ENCODE measurements at places on chromosomes 4 and X.

DNA sequence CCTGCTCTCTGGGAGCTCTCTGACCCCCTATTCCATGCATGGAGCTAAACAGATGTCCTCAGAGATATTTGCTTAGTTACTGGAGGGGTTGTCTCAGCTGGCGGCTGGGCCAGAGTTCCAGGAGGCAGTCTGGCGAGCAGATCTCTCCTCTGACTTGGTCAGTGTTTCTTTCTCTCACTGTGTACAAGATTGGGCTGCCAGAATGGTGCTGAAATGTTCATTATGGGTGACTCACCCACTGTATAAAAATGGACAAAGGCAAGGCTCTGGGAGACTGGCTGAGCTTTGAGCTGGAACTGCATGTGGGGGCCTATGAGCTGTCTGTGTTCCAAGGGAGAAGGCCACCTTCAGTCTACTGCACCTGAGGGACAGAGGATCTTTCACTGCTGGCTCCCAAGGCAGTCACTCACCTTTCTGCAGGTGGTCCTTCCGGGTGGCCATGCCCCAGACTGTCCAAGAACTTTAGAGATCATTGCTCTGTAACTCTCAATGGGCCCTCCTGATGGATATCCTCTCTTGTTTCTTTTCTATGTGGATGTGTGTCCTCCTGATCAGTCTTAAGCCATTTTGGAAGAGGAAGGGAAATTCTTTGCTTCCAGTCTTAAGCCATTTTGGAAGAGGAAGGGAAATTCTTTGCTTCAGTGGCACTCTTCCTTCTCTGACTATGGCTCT is 88.2 kb downstream of the CFAP299 start:
- no peak for DNase-seq

GRCh38 chrX:104255465-104255864 is 732 bp upstream of the ESX1 start:
- DNase-seq = no peak

DNA sequence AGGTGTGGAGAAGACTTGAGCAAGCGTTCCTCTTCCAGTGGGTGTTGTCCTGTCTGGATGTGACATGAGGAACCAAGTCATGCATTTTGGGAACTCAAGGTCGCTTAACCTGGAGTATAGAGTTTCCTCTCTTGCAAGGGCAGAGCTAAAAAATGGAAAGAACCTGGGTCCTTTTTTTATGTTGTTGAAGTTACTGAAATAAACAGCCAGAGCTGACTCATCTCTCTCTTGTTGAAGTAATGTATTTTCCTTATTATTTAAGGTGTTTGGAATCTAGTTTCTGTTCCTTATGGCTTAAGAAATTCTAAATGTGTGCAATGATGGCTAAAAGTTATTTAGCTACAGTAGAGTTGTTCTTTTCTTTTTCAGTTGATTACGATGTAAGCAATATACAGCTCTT is 314.5 kb downstream of the CAMK2D start:
- no peak for DNase-seq

GRCh38 chr4:148800940-148801339 is 358.7 kb upstream of the NR3C2 start:
- no peak for DNase-seq

GRCh38 chr4:38581426-38582106 is 82.4 kb upstream of the KLF3 start:
- DNase-seq = no peak

DNA sequence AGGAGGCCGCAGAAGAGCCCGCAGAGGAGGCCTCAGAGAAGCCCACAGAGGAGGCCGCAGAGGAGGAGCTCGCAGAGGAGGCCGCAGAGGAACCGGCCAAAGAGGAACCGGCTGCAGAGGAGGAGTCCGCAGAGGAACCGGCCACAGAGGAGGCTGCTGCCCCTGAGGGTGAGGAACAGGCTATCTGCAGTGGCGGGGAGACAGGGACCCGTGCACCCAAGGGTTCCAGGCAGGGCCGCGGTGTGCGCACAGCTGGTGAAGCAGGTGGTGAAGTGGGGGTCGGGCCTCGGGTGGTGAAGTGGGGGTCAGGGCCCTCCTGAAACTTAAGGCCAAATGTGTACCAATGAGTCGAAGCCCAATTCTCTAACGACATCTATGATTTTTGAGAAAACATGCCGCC is 1.1 kb downstream of the CT47C1 start:
- no peak for DNase-seq

DNA sequence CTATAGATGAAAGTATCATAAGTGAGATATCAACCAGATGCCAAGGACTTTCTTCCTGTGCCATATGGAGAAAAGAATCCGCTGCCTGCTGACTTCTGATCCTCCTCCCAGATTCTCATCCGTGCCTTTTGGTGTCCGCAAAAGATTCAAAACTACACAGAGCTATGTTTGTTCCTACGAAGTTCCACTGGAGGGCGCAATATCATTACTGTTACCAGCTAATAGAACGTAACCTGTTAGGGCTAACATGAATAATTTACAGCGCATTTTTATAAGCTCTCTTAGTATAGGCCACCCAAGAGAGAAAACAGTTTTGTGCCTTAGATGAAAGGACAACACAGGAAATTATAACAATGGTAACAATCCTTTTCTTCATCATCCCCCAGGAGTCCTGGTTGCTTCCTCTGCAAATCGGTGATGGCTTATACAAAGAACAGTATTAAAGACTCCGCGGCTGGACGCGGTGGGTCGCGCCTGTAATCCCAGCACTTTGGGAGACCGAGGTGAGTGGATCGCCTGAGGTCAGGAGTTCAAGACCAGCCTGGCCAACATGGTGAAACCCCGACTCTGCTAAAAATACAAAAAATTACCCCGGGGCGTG is 22.8 kb upstream of the CENPVL3 start:
- no peak for DNase-seq

DNA sequence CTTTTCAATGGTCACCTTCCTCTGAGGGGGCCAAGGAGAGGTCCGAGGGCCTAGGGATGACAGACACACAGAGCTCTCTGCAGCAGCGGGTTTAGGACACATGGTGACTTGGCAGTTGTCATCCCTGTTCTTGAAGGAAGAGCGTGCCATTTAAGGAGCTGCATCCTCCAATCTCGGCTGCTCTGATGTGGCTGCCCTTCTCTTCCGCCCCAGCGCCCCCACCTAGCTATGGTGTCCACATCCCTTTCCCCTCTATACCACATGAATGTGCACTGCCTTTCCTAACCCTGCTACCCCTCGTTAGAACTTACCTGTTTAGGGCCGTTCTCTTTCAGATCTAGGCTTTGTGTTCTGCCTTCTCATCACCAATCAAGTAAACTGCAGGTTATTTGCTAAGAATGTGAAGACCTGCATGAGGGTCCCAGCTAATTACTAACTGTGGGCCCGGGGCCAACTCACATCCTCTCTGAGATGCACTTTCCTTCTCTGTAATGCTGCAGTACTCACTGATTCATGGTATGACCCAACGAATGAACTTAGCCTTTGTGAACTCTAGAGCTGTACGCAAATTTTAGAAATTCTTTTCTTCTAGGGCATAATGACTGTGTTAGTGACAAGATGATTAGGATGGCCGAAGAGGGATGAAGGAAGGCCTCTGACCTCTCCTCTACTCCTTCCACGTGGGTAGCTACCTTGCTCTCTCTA is 38.2 kb downstream of the CHST7 start:
- DNase-seq = peak; percentile 53

- DNase-seq = no peak
Measured at GRCh38 chrX:119105826-119106225, 21.8 kb downstream of the KIAA1210 start.

DNA sequence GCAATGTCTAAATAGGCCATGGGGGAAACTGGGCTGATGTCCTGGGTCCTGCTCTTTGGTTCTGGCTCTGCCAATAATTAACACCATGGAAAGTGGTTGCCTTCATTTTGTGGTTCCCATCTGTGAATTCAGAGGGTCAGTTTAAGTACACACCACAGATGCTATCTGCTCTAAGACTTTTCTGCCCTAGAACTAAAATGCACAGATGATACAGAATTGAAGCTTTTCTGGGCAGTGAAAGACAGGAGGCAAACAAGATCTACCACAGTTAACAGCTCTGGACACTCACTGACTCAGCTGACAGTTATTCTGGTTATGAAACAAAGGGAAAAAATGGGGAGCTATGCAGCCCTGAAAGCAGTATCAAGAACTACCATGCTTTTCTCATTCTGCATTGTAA is 37.3 kb downstream of the APBB2 start:
- DNase-seq = no peak

DNA sequence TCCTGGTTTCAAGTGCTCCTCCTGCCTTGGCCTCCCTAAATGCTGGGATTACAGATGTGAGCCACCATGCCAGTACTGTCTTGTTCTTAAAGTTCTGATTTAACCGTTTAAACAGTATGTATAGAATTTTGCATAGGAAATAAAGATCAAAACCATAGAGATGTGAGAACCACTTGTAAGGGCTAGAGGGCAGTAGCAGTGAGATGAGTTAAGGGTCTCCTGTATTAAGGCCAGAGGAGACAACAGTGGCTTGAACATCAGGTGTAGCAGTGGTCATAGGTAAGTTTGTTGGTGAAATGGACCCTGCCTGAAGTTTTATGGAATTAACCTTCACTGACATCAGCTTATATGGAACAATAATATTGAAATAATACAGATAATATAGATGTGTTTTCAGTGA is 155.7 kb downstream of the SLC4A4 start:
- no peak for DNase-seq

- DNase-seq = no peak
Measured at GRCh38 chr4:7795983-7796382, 143.7 kb downstream of the AFAP1 start.

GRCh38 chrX:112678831-112679230 is 907 bp downstream of the LHFPL1 start:
- no peak for DNase-seq

DNA sequence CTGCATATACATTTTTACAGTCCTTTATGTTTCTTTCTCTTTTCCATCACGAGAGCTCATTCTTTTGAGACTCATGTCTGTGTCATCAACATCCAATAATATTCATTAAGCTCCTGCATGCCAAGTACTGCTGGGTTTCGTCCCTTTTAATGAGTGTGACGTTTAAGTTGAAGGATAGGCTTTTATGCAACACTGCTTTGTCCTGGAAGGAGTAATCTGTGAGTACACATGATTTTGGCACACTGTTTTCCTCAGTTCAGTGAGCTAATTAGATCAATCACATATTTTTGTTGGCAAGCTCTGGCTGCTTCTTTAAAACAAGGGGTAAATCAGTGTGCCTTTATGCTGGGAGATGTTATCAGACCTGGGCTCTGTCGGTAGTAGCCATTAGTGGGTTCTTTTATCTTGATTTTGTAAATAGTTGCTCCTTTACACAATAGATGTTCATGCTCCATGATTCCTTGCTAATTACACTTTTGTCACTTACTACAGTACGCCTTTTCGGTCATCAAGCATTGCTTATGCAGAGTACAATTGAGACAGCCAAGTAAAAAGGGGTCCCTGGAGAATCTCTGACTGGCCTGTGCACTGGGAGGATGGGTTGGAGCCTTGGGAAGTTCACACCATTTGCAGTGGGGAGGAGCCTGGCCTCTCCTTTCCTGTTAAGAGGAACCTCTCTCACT is 132.6 kb downstream of the FHIP1A start:
- no peak for DNase-seq

DNA sequence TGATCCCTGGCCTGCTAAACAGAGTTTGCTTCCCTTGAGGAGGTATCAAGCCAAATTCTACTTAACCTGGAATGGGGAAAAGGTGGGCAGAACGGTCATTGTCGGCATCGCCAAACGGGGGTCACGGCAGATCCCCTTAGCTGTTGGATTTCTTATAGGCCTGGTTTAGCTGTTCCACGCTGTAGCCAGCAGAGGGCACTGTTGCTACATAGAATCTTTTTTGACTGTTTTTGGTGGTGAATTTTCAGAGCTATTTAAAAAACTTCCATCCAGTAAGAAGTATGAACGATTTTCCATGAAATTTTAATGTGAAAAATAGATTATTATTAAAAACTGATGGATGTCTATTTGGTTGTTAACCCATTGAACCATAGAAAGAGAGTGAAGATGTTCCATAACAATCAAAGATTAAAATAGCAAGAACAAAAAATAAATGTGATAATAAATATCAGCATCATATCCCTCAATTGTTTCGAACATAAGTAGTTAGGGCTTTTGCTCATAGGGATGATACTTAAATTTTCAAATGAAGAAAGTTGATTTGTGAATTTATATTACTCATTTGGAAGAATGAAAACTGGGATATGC is 56.6 kb downstream of the LINC00632 start:
- peak; percentile 45 for DNase-seq

DNA sequence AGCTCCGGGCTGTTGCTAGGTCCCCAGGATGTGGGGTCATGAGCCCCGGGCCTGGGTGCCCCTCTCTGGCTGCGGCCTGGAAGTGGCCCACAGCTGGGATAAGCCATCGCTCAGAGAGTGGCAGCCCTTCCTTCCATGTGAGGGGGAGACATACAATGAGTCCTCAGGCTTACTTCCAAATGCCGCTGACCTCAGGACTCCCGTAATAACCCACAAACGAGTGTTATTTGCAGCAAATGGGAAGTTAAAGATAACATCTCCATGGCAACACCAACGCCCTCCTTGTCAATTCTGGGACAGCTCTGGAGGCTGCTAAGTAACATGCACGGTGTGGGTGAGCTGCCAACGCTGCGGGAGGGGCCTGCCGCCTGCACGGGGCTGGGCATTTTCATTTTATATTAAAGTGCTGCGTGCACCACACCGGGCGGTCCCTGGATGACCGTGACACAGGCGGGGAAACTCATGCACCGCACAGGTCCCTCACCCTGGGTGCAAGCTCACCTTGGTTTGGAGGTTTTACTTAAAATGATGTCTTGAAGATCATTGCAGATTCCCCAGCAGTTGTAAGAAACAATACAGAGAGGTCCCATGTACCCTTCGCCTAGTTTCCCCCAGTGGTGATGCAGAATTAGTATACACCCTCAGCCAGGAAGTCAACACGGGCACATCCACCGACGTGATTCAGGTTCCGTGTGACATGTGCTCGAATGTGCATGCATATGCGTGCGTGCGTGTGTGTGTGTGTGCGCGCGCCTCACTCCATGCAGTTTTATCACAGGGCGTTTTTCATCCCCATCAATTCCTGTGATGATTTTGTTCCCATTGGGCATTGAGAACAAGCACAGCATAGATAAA is 79.4 kb downstream of the ABLIM2 start:
- no peak for DNase-seq

DNA sequence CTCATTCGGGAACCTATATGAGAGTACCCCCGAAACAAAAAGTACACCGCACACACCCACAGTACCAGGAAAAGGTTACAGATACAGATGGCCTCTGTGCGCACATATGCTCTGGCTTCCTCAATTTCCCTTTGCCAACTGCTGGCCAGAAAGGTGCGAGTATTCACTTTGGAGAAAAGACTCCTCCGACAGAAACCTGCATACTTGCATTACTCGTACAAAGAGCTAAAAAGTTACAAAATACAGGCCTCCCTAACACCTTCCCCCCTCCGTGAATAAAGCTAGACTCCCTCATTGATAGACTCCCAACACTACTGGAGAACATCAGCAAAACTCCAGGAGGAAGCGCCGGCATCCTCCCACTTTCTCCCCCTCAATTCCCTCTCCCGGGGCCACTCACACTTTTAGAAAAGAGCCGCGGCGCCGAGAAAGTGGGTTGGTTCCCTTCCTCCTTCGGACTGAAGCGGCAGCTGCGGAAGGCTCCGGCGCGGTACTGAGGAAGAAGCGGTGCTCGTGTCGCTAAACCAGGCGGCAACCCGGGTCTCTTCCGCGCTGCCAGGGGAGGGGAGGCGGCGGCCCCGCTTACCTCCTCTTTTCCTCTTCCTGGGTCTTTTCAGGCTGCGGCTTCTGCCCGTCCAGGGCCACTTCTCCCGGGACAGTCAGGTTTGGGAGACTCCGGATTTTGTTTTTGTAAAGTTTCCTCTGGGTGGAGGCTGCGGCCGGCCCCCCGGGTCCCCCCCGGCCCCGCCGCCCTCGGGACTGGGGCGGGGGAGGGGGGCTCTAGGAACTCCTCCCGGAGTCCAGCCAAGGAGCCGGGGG is 1.1 kb downstream of the FBXW7 start:
- DNase-seq = peak; percentile 67

All from activated CD4-positive, alpha-beta memory T cell treated with anti-CD3 and anti-CD28 coated beads, Interleukin-2, amount 10 ng/mL, durations not matched to agents 7 days and 5 days (primary cell).